ENCODE measurements at places on chromosomes 11 and 22.

DNA sequence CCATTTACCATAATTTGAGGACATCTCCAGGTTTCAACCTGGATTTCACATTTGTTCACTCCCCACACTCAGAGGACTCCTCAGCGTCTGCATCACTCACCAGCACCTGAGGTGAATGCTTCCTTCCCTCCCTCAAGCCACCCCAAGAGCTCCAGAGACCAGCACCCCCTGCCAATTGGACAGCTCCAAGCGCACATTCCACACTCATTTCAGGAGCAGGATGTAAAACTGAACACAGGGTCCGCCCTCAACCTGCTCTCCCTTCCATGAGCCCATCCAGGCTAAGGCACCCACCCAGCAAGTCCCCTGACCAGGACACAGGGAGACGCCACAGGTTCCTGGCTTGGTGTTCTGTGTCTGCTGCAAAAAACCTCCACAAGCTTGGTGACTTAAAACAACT is 3.9 kb downstream of the SCGB1D1 start:
- no peak for DNase-seq

DNA sequence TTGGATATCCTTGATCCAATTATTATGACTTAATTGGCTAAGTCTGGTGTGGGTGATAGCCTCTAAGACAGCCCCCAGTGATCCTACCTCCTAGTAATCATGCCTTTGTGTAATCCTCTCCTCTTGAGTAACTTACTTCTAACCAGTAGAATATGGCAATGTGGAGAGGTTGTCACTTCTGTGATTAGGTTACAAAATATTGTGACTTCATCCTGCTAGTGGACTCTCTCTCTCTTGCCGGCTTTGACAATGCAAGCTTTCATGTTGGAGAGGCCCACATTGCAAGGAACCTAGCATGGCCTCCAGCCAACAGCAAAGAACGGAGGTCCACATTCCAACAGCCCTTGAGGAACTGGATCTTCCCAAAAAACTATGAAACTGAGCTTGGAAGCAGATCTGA is 19.5 kb downstream of the YPEL4 start:
- no peak for DNase-seq

- no peak for DNase-seq
These were observed 5.3 kb upstream of the ACR start for GRCh38 chr22:50732681-50733080.

GRCh38 chr22:46504584-46504983 is 32.8 kb downstream of the CELSR1 start:
- DNase-seq: no peak

GRCh38 chr11:112156956-112157766 is 6.7 kb downstream of the IL18 start:
- DNase-seq: no peak

- no peak for DNase-seq
These were observed 20.0 kb downstream of the C11orf24 start for GRCh38 chr11:68251765-68252164.

- no peak for DNase-seq
These were observed 21.5 kb downstream of the LRP4 start for GRCh38 chr11:46896719-46897406.

- no peak for DNase-seq
These were observed 32.4 kb downstream of the AP2A2 start for GRCh38 chr11:958101-958500.

GRCh38 chr11:18749681-18750319 is 23.8 kb upstream of the IGSF22 start:
- peak; percentile 32 for DNase-seq

DNA sequence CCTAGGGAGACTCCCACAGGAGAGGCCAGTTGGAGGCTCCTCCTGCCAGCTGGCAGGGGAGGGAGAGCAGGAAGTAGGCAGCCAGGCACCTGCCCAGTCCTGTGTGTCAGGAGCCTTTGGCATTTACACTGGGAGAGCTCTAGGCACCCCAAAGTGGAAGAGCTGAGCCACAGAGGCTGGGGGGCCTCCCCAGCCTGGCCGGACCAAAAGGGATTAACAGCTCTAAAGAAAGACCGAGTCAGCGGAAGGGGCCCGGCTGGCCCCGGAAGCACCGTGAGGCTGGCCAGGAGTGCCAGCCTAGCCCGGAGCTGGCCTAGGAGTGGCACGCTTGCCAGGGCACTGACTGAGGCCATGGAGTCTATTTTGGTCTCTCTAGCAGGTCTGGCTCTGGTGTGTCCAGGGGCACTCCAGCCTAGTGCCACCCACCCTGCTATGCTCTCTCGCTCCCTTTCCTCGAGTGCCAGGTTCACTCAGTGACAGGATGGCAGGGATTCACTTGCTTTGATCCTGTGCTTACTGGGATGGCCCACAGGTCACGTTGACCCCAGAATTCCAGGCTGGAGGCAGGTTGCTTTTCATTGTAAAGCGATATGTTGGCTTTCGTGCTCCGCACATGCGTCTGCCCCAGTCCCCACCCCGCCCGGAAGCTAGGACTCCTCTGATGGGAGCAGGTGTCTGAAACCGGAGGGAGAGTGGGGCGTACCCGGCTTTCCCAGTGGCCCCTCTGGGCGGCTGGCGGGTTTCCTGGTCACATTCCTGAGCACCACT is 3.3 kb upstream of the KMT5B start:
- DNase-seq: no peak

- no peak for DNase-seq
These were observed 1019.4 kb downstream of the BRD1 start for GRCh38 chr22:48808038-48808960.

DNA sequence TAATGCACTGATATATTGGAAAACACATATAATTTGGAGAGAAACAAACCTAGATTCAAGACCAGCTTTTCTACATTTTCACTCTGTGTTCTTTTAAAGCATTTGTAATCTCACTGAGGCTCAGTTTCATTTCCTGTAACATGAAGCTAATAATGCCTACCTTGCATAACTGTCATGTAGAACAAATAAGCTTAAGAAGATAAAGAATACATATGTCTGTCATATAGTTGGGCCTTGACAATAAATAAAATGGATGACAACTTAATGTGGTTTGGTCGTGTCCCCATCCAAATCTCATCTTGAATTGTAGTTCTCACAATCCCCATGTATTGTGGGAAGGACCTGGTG is 35.2 kb upstream of the FIBIN start:
- no peak for DNase-seq

DNA sequence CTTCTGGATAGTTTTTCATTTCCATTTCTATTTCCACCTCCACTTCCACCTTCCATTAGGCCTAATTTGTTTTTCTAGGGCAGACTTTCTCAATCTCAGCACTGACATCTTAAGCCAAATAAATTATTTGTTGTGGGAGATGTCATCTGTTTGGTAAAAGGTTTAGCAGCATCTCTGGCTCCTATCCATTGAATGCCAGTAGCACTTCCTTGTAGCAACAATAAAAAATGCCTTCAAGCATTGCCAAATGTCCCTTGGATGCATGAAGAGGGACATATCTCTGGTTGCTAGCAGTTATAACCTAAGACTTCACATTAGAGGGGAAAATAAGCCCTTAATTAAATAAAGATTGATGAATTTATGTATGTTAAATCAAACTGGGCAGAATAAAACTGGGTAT is 1.9 kb downstream of the OR52A5 start:
- no peak for DNase-seq

DNA sequence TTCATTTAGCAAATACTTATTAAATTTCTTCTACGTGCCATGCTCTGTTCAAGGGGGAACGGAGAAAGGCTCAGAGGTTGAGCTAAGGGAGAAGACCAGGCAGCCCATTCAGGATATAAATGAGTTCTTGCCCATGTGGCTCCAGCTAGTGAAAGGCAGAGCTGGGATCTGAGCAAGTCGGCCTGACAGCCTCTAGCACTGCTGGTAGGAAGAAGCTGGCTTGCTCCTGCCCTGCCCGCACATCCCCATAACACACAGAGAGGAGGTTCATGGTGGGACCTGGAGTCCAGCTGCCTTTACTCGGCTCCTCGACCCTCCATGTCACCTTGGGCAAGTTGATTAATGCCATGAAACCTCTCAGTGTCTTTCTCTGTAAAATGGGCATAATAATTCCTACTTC is 2.0 kb downstream of the SLC15A3 start:
- no peak for DNase-seq

- DNase-seq: no peak
These were observed 117.7 kb upstream of the SORL1-AS1 start for GRCh38 chr11:121570453-121570852.

GRCh38 chr11:60204922-60205321 is 22.0 kb upstream of the MS4A6A start:
- no peak for DNase-seq

- DNase-seq: peak; percentile 42
These were observed 557 bp downstream of the RANGAP1 start for GRCh38 chr22:41285441-41285819.

GRCh38 chr11:12474871-12475270 is 97.5 kb downstream of the PARVA start:
- DNase-seq: no peak

DNA sequence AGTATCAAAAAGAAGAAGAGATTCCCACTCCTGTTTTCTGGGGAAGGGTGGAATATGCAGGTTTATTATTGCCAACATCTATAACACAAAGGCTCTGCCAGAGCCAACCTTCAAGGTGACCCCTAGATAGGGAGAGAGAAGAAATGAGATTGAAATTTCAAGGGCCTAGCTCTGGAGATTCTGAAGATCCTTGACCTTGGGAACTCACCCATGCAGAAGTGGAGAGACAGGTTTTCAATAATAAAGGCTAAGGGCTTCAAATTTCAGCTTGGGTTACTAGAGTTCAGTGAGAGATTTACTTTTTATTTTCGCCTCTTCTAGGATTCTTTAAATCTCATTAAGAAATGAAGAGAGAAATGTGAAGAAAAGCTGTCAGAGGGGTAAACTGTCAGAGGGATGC is 98.4 kb downstream of the CD44 start:
- DNase-seq: no peak

GRCh38 chr11:129143335-129143734 is 48.8 kb downstream of the ARHGAP32 start:
- peak; percentile 15 for DNase-seq

GRCh38 chr22:45975164-45976161 is 1.5 kb downstream of the WNT7B start:
- no peak for DNase-seq

GRCh38 chr11:119592642-119593041 is 136.4 kb downstream of the NECTIN1 start:
- peak; percentile 18 for DNase-seq

GRCh38 chr11:71119656-71120269 is 132.6 kb downstream of the SHANK2 start:
- no peak for DNase-seq

DNA sequence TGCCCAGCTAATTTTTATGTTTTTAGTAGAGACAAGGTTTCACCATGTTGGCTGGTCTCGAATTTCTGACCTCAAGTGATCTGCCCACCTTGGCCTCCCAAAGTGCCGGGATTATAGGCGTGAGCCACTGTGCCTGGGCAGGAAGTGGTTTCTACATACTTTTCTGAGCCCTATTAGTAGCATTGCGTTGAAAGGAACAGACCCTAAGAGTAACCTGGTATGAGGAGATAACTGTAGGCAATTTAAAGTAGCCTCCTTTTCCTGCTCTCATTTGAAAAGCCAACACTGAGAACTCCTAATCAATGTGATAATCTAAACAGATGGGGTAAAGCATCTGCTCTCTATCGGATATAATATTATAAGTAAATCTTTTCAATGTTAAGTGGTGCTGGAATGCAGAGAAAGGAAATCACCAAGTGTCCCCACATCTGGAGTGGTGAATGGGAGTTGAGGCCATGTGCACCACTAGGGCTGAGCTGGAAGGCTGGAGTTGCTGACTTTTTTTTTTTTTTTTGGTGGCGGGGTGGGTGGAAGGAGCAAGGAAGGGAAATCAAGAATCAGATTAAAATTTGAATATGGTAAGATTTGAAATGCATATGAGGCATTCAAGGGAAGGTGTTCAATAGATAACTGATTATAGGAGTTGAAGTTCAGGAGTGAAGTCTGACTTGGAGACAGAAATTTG is 20.7 kb downstream of the PDHX start:
- DNase-seq: no peak

- no peak for DNase-seq
These were observed 20.4 kb upstream of the EHF start for GRCh38 chr11:34600339-34601084.

DNA sequence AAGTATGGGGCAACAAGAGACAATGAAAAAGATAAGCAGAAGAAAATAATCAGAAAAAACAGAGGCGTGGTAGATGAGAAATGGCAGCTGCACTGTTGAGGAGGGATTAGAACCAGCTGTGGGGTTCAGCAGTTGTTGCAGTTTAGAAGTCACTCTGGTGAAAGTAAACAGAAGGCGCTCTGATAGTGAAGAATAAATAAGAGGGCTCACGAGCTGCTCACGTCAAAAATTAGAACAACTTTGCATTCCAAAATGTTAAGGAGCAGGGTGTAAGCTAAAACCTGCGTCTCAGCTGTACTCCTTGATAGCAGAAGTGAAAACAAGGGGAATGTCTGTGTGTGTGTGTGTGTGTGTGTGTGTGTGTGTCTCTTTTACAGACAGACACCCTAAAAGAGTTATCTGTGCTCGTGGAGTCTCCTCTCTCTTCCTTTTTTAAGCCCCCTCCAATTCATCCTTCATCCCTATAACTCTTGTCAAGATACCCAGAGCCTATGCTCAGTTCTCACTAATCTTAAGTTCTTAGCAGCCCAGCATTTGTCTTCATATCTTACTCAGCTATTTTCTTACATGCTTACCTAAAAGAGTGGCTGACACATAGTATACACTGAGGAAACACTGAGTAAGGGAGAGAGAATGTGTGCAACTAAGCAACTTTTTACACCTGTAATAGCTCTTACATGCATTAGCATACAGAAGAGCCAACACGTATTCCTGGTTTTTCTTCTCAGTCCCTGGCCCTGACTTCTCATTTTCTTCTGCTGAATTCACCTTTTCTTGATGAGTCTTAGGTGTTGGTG is 8.9 kb downstream of the TTC17 start:
- DNase-seq: no peak

- DNase-seq: no peak
These were observed 21.2 kb upstream of the BLID start for GRCh38 chr11:122137078-122137793.

DNA sequence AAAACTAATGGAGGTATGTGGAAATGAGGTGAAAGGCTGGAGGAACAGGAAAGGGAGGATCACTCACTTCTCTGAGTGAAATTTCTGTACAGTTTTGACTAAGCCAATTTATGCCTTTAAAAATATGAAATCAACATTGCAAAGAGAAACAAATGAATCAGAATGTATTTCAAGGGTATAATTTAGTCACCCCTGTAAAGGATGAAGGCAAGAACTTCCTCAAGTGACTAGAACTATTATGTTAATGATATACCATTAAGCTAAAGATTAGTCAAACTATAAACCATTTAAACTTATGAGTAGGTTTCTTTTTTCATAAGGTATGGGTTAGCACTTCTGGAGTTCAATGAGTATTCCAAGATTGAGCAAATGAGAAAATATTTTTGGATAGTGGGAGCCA is 184.5 kb upstream of the CHORDC1 start:
- DNase-seq: no peak

GRCh38 chr22:29306175-29306834 is at the start of gene GAS2L1:
GAS2L1 (plus strand) TSS chr22:29306650; CDS start chr22:29308106, 1,456 bp downstream.
- DNase-seq: peak; percentile 81

DNA sequence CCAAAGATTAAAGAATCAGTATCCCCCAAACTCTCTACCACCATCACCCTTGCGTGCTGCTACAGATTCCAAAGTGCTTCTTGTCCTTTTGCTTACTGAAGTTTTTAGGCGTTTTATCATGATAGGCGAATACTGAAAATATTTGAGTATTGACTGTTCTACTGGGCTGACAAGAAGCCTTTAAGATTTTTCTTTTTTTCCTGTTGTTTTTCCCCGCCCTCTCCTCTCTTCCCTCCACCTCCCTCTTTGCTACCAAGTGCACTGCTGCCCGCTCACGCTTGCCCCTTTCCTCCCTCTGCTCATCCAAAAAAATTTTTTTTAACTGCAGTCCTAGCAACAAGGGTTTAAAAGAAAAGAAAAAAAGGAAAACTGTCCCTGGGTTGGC is 679 bp downstream of the SPCS2 start:
- no peak for DNase-seq

Data from substantia nigra (tissue), 51 donors.